ENCODE measurements at places on chromosomes 11 and 22. TPM values are rescaled to one million over a fixed set of nuclear protein-coding genes. Genes with fewer than 3 reads are reported as not detected.

- DNase-seq: no peak
These were observed 4.3 kb downstream of the ASRGL1 start for GRCh38 chr11:62341588-62341987.

DNA sequence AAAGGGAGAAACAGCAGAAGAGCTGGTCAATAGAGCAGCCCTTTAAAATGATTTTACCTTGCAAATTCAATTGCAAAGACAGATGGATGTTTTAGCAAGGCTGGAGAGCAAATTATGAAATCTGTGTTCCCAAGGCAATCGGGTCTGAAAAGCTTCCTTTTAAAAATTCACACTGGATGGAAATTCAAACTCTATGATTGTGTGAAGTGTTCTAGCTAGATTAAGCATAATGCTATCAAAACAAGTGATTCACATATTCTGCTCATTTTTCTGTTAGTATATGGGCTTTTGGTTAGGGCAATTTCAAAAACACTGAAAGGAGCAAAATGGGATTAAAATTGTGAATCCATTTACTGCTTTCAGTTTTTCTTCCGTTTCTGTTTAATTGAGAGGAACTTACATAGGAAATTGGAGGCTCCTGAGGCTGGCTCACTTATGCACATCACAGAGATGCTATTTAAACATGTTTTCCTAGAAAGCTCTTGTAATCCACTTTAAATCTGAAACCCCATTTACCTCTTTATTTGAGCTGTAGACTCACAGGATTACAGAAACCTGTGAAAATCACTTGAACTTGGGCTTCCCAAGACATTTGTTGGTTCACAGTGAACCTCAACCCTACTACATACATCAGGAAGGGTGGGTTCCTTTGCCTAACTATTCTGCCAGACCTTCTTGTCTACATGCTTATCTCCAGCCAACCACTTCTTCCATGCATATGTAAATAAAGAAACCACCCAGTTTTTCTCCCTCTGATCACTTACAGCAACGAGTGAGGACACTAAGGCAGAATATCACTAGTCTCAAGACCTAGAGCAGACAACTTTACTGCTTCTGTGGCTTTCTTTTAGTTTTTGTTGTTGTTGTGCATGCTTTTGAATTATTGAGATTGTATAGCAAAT, 201.9 kb upstream of the PITPNB start:
- no peak for DNase-seq

DNA sequence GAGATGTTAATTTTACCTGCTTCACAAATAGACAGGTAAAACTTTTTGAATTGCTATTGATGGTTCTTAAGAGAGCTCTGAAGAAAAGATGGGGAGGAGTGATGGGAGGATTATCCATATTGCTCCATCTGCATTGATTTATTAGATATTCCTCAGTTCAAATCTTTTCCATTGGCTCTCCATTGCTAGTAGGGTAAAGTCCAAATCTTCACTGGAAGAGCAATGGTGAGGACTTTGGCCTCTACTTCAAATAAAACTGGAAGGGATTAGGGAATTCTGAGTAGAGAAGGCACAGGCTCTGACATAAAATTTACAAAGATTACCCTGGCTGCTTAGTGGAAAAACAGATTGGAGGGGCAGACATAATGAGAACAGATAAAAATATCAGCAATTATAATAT, 1024.1 kb downstream of the LRRC4C start:
- no peak for DNase-seq

DNA sequence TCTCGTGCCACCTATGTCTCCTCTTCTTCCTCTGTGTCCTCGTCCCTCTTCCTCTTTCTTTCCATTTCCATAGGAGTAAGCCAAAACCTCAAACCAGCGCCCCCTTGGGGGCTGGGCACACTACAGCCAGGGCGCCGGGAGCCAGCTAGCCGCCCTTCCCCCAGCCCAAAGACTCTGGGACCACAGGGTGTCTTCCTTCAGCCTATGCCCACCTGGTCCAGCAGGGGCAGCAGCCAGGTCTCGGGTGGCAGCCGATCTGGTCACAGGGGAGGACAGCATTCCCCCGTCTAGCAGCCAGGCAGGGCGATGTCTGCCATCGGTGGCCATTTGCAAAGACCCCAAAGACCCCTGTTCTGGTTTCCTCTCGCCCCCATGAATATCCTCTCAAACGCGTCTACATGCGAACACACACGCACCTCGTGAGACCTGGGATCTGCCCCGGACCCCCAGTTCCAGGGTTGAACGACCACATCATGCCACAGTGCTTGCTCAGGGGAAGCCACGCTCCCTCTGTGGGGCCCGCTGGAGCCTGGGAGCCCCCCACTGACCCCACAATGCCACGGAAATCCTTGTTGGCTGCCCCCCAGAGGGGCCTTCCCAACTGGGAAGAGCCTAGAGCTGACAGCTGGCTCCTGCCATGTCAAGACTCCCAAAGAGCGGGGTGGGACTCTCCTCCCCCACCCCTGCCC, 546.0 kb upstream of the CCDC179 start:
- DNase-seq: no peak

DNA sequence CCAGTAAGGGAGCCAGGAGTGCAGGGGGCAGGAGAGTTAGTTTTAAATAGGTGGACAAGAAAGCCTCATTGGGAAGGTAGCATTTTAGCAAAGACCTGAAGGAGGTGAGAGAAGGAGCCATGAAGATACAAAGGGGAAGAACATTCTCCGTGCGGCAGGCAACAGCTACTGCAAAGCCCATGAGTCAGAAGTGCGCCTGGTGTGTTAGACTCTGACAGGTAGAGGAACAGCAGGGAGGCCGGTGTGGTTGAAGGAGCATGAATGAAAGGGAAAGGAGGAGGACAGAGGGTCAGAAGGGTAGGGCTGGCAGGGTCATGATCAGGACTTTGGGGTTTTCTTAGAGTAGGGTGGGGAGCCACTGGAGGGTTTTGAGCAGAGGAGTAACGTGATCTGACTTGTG, 34.5 kb upstream of the PAMR1 start:
- no peak for DNase-seq

- DNase-seq: no peak
These were observed 59.3 kb upstream of the CTTN start for GRCh38 chr11:70339066-70339465.

Gene ARHGAP20
- 19.0 TPM for total RNA-seq

Gene C11orf97
- total RNA-seq: not detected

Gene VPREB1
- total RNA-seq: not detected
